Heart right ventricle (tissue), 16 donors: ENCODE measurements at places on chromosomes 16 and 17. TPM values are rescaled to one million over a fixed set of nuclear protein-coding genes. Genes with fewer than 3 reads are reported as not detected.

DNA sequence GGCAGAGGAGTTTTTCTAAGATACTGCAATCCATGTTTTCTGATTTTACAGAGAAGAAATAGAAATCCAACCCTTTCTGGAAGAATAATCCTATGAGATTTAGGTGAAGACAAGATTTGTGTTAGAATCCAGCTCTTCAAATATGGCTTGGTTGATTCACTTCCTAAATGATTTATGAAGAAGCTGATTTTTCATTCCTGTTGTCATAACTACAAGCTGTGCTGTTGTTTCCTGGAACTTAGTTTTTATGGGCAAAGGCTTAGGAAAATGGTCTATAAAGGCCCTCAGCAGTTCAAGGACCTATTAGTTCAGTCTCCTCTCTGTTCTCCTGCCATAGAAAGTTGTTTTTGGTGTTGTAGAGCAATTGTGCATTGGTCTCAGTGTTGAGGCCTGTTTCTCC is 174.2 kb upstream of the FAM20A start:
- H3K4me1 ChIP-seq: peaks cover 38% of the 10 kb centered on the region
- no peaks in the 10 kb centered on the region for H3K27me3 ChIP-seq
- H3K36me3 ChIP-seq: no peaks in the 10 kb centered on the region
- no peak overlapping the region for H3K4me3 ChIP-seq
- H3K27ac ChIP-seq: peak overlapping the region; percentile 73

DNA sequence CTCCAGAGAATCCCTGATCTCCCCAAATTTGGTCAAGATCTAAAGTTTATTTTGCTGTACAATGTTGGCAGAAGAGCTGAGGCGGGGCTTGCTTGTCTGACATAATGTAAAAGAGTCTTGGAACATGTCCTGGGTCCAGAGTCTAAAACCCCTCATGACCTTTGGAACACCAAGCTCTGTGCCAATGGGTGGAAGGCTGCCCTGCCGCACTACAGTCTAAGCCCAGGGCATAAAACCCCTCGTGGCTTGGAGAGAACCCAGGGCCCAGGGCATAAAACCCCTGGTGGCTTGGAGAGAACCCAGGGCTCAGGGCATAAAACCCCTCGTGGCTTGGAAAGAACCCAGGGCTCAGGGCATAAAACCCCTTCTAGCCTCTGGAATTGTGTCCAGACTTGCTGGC is 36.7 kb downstream of the CCDC57 start:
- no peak overlapping the region for H3K27ac ChIP-seq
- no peaks in the 10 kb centered on the region for H3K4me1 ChIP-seq
- H3K4me3 ChIP-seq: no peak overlapping the region
- H3K36me3 ChIP-seq: peaks cover 32% of the 10 kb centered on the region
- DNase-seq: no peak

Gene ZP2
- total RNA-seq: not detected

Gene NLRC5
- 13.4 TPM for total RNA-seq

Gene LDHD
- 104 TPM for total RNA-seq

Gene TP53TG3C
- not detected for total RNA-seq

GRCh38 chr17:1006054-1006453 is 9.1 kb downstream of the TIMM22 start:
- no peak overlapping the region for H3K4me3 ChIP-seq
- H3K4me1 ChIP-seq: peaks cover 96% of the 10 kb centered on the region
- H3K36me3 ChIP-seq: peaks cover 9% of the 10 kb centered on the region
